ENCODE measurements at places on chromosomes 16 and 17. TPM values are rescaled to one million over a fixed set of nuclear protein-coding genes. Genes with fewer than 3 reads are reported as not detected.

GRCh38 chr16:49839017-49839825 is 16.7 kb downstream of the ZNF423 start:
- no peak for DNase-seq

GRCh38 chr16:23781176-23781575 is 26.4 kb downstream of the CHP2 start:
- no peak for DNase-seq

Gene PHKB
- 127 TPM for total RNA-seq

DNA sequence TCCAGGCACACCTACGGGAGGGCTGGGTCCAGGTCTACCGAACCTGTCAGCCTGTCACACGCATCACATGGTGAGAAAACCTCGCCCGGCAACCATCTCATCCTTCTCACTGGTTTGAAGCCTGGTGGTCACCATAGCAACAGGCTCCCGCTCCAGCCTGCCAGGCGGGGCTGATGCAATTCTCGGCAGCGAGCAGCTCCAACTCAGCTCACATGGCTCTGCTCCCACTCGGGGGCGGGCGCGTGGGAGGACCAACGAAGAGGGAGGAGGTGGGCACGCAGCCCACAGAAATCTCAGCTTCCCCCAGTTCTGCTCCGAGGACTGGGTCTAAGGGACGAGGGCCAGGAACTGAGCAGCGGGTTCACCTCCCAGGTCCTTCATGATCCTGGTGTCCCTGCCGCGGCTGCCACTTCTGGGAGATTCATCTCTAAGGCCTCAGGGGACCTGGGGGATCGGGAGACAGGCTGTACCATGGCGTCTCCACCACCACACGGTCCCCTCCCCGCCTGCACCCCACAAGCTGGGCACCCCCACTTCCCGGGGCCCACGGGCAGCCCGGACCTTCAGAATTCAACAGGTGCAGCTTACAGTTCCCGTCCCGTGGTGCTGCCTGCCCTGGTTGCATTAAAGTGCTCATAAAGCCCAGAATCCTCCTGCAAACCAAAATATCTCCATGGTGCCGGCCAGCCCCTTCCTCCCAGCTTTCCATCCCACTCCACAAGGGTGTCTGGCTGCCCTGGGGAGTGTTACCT is 25.8 kb downstream of the ABR start:
- no peak for DNase-seq

DNA sequence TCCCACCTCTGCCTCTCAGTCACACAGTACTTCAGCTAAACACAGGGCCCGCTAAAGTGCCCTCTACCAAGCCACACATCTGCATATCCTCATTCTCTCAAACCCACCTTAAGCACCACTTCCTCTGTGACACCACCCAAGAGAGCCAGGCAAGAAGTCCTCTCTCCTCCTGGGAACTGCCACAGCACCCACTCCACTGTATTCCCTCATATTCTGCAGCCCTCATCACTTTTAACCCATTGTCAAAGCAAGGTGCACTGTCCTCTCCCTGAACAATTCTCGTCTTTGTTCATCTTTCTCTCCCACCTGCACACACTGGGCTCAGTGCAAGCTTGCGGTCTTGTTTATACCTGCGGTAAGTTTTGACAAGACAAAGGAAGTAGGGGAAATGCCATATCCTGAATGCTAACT is 13.6 kb downstream of the CHD9 start:
- no peak for DNase-seq
